ENCODE measurements at places on chromosomes 3 and 15.

DNA sequence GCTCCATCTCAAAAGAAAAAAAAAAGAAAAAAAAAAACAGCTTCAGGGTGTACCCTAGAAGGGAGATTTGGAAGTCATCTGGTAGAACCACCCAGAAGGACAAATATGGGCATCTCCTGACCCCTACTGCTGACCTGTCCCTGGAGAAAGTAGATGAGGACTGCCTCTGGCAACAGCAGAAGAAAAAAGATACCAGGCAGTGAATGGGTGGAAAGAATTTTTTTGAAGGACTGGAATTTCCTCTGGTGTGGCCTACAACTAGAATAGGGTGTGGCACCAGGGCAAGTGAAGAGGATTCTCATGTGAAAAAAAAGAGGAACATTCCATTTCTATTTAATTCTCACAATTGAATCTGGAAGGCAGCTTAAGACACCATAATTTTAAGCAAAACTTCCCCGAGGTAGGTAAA lies 3.1 kb downstream of the ANXA2 start:
- DNase-seq, result no peak

DNA sequence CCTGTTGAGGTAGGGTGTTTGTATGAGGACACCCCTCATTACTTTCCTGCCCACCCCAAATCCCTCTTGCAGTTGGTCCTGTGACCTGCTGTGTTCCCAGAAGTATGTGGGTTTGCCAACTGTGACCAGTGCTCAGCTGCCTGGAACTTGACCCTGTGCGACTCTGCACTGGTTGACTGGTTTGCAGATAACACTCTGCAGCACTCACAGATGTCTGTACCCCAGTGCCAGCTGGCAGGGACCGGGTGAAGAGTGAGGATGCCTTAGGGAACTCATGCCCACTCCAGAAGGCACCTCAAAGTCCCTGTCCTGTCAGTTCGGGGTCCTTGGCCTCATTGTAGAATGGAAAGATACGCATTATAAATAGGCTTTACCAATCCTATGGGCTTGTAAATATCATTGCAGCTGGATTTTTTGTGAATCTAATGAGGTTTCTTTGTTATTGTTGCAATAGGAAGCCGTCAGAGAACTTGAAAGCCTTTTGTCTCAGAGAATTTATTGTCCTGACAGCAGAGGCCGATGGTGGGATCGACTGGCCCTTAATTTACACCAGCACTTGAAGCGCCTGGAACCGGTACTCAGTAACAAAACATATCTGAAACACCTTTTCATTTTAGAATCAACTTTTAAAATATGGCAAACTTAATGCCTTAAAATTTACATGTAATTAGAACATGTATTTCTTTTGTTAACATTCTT lies 18.2 kb downstream of the FAN1 start:
- DNase-seq, result no peak

- DNase-seq, result no peak
Measured at GRCh38 chr15:58407778-58408177, 24.0 kb upstream of the LIPC start.

GRCh38 chr3:6825524-6825923 lies 35.4 kb upstream of the GRM7 start:
- no peak for DNase-seq
